NCI-H1092 (cell line): ENCODE measurements at places on chromosomes 11 and 22.

- no peak for DNase-seq
Measured at GRCh38 chr11:108346451-108346850, 120.9 kb downstream of the C11orf65 start.

- no peak for DNase-seq
Measured at GRCh38 chr11:30991376-30991775, 378.2 kb downstream of the DCDC1 start.

DNA sequence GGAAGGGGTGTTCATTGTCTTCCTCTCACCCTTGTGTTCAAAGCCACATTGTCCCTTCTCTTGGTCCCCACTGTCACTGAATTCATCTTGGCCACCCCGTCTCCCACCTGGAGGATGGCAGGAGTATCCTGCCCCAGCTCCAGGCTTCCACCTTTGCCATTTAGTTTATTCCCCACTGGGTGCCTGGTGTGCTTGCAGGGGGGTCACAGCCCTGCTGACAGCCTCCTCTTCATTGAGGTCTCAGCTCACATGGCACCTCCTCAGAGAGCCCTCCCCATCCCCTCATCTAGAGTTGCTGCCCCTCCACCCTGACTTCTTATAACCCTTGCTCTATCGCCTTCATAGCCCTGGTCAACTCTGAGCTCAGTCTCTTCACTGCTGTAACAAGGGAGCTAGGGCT, 36.6 kb downstream of the KIAA1671 start:
- DNase-seq, result no peak

- peak; percentile 65 for DNase-seq
Measured at GRCh38 chr22:23767673-23768548, at the start of gene CHCHD10. Gene CHCHD10, minus strand, starts transcription at chr22:23767972. Its CDS starts 98 bp downstream, at chr22:23767874.

DNA sequence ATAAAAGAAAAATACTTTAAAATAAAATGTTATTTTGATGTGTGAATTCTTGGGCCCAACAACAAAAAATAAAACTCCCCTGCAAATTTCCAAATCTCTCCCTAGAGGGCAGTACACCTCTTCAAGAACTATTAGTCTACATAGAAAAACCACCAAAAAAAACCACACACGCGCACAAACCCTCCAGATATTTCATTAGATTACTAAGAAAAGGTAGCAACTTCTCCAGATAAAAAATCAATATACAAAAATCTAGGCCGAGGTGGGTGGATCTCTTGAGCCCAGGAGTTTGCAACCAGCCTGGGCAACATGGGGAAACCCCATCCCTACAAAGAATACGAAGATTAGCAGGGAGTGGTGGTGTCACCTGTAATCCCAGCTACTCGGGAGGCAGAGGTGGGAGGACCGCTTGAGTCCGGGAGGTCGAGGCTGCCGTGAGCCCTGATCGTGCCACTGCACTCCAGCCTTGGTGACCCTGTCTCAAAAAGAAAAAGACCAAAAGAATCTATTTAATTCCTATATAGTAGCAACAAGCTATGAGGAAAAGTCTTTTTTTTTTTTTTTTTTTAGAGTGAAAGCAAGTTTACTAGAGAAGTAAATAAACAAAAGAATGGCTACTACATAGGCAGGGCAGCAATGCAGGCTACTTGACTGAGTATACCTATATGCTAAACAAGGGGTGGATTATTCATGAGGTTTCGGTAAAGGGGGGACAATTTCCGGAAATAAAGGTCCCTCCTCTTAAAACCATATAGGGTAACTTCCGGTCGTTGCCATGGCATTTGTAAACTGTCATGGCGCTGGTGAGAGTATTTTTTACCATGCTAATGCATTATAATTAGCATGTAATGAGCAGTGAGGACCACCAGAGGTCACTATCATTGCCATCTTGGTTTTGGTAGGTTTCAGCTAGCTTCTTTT, 13.1 kb downstream of the B3GNT6 start:
- peak; percentile 94 for DNase-seq

DNA sequence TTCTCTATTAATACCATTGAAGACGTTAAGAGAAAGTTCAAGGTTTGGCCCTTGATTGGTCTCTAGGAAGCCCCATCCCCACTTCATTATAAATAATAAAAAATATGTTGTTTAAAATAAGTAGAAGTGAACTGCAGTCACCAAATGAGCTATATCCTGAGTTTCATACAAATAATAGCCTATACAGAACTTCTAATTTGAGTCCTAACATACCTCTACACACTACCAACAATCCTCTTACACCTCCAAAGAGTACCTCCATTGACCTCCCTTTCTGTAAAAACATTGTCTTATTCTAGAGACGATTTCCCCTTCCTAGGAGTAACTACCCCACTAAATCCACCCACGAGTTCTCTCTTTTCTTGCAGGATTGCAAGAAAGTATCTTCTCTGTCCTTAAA, 7.2 kb upstream of the HBD start:
- no peak for DNase-seq

DNA sequence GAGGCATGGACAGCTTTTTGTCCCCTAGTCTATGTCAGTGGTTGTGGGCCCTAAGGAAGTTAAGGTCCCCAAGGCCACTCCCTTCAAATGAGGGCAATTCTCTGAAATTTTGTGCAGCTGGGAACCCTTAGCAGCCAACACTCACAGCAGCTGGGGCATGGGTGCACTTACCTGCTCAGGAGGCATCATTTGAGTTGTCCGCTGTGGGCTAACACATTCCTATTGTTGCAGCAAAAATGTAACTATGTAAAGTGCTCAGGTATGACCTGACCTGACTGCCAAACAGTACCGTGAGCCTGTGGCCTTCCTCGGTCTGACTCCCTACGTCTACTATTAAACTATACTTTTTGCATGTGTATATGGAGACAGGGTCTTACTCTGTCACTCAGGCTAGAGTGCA, 5.8 kb upstream of the MRTFA start:
- DNase-seq, result no peak

DNA sequence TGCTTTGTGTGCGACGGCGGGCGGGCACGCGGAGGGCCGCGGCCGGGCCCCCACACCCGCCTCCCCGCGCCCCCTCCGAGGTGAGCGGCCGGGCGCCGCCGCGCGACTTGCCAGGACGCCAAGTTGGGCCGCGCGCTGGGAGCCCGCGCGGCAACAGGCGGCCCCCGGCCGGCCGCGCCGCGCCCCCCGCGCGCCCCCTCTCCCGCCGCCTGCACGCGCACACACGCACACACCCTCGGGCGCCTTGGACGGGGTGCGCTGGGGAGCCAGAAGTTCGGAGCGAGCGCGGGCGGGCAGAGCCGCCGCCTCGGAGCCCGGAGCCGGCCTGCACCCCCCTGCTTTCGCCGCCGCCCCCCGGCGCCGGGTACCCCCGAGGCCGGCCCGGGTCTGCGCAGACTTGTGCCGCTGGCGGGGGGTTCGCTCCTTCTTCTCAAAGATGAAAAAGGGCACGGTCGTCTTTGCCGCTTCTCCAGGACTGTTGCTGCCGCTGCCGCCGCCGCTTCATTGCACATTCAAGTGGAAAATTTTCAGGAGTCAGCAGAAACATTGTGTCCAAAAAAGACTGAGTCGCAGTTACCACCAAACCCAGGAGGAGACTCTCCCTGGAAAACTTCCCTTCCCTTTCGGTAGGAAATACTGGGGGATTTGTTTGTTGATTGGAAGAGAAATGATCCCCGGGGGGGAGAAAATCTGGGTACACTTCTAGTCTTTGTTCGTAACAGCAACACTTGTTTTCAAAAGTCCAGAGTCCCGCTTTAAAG, 895 bp downstream of the TEAD1 start:
- DNase-seq, result peak; percentile 43

- DNase-seq, result peak; percentile 62
Measured at GRCh38 chr11:112555491-112556364, 295.1 kb upstream of the PLET1 start.

GRCh38 chr11:1382831-1383607, 6.7 kb upstream of the BRSK2 start:
- DNase-seq, result peak; percentile 43

DNA sequence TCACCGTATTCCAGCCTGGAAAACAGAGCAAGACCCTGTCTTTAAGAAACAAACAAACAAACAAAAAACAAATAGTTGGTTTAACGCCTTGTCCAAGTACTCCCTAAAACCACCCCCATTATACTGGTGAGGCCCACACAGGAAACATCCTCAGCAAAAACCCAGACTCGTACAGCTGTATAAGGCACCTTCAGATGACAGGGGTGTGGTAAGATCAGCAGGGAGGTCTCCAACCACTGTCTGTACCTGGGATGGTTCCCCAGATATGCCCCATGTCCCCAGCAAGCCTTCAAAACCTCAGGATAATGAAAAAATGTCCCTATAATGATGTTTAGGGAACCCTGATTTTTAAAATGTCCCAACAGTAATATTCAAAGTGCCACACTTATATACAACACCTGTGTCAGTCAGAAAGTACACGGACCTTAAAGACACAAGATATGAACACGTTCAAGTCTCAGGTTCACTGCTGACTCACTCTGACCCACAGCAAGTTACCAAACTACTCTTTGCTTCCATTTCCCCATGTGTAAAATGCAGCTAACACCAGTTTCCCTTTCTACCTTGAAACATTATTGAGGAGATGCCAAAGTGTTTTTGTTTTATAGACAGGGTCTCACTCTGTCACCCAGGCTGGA, 9.3 kb downstream of the SF3A1 start:
- no peak for DNase-seq

DNA sequence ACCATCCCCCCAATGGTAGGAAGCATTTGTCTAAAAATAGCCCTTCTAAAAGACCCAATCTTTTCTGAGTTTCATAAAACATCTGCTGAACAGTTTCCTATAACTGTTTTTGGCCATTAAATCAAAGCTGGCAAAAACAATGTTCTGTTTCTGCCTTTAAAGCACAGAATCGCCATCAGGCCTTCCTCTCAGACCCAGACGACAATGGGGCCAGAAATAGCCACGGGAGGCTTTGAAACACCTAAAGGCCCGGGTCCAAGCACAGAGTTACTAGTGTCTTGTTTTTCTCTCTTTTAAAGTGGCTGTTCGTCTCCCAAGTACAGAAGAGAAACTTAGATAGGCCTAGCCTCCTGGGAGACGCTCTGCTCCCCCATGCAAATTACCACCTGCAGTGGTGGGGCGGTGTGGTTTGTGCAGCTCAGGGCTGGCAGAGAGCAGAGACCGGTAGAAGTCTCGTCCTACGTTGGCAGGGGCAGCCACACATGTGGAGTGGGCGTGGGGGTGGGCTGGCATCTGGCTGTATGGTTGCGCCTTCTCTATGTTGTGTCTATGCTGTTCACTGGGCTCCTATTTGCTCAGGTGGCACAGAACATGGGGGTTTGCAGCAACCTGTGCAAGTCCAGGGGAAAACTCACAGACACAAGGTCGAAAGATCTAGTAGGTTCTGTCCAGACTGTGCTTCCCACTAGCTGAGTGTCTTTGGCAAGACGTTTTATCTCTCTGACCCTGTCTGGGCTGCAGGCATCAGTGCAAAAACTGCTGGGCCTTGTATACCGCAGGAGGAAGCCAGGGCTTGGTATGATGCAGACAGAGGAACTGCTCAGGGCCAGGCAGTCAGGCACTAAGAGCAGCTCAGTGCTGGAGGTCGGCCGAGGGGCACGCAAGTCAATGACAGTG, 23.6 kb upstream of the ETS1 start:
- DNase-seq, result no peak

GRCh38 chr11:67606093-67606491, 644 bp upstream of the NDUFV1 start:
- DNase-seq, result no peak

GRCh38 chr22:23128269-23129108, 13.3 kb downstream of the RSPH14 start:
- peak; percentile 58 for DNase-seq

DNA sequence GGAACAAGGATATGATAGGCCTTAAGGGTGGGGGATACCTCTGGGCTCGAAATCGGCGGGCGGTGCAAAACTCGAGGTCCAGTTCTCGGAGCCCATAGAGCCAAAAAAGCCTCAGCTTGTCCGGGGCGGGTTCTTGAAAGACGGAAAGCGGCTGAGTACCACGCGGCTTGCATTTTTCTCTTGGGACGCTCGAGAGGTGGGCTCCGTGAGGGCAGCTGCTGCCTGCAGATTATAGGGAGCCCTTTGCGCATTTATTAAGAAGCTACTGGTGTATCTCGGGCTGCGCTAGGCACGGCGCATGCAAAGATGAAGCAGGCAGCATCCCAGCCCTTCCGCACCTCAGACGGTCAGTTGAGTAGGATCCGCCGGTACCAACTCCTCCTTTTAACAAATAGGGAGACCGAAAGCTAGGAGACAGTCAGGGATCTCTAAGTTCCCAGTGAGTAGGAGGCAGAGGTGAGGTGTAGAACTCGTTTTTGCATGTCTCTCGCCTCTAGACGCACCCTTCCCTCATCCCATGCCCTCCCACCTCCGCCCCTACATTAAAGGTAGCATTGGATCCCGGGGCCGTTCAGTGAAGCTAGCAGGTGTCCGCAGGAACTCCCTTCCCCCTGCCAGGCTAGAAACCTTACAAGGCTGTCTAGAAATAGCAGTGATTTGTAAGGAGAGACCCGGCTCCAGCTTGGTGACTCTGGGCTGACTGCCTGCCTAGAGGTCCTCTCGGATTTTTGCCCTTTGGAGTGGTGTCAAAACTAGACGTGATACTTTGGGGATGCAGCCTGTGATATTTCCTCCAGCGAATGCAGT, 768 bp downstream of the LDHA start:
- no peak for DNase-seq

GRCh38 chr11:113847111-113847510, 28.3 kb downstream of the USP28 start:
- no peak for DNase-seq

- DNase-seq, result no peak
Measured at GRCh38 chr22:31987218-31987617, 42.9 kb downstream of the YWHAH start.

DNA sequence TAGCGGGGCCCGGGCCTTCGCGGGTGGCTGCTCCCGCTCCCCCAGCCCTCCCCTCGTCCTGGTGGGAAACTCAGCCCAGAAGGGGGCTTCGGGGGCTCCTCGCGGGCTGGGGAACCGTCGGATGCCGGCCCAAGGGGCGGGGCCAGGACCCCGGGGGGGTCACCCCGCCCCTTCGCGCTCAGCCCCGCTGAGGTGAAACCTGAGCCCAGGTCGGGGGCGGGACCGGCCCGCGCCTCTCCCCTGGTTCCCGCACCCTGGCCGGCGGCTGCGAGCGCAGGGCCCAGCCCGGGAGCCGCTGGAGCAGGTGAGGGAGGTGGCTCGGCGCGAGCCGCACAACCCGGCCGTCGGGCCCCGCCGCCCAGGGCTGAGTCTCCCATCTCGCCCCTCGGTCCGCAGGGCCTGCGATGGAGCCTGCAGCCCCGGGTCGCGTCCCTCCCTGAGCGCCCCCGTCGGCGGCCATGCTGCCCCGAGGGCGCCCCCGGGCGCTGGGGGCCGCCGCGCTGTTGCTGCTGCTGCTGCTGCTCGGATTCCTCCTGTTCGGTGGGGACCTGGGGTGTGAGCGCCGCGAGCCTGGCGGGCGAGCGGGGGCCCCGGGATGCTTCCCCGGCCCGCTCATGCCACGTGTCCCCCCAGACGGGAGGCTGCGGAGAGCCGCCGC, at the start of gene LARGE2:
Gene LARGE2, plus strand, starts transcription at position 232 of the 658 bp plus-strand sequence. Its CDS starts 227 bp downstream, at position 459.
- no peak for DNase-seq

DNA sequence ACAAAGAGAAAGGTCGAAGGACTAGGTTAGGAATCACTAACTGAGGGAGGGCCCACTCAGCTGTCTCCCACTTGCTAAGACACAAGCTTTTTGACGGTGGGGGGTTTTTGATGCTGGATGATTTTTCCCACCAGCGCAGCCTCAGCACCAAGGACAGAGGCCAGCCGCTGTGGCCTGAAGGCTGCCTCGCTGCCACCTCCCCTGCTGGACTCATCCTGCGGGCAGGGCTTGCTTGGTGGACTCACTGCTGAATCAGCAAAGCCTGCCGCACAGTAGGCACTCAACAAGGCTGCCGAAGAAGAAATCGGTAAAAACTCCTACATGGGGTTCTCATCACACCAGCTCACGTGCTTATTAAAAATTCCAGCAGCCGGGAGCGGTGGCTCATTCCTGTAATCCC, 2.6 kb downstream of the ALG12 start:
- no peak for DNase-seq

- DNase-seq, result no peak
Measured at GRCh38 chr22:31187627-31188026, 24.5 kb upstream of the LIMK2 start.
